ENCODE measurements at places on chromosomes 6 and 20. TPM values are rescaled to one million over a fixed set of nuclear protein-coding genes. Genes with fewer than 3 reads are reported as not detected.

Gene HLA-DQB1
- total RNA-seq, result 9.9 TPM

Gene ZBTB46
- total RNA-seq, result 0.87 TPM

Gene LRFN2
- total RNA-seq, result not detected

Gene FAM209B
- 2.2 TPM for total RNA-seq

Gene LIME1
- total RNA-seq, result 162 TPM

DNA sequence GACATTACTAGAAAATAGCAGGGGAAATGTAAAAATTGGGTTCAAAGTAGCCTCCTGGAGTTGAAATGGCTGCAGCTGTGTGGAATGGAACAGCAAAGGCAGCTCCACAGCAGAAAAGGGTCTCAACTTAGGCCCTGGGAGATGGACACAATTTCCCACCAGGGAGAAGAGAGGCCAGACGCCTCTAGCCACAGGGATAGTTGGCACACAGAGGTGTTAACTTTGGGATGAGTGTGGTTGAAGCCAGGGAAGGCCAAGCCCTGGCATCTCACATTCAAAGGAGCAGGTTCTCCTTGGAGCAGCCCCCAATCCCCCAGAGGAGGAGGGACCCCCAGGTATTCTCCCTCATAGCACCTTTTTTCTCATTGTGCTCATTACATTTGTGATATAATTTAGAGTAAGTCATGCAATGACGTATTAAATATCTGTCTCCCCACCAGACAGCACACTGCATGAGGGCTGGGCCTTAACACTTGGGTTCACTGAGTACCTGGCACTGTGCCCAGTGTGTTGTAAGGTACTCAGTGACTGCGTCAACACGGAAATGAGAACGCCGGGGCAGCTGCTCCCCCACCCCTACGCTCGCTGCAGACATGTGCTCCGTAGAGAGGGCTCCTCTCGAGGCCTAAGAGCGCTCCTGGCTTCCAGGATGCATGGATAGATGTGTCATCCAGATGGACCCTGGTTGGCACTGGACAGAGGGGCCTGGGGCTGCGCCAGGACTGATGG, 76.0 kb upstream of the CD93 start:
- DNase-seq, result peak; percentile 40

GRCh38 chr6:30727920-30728553, 7.9 kb downstream of the TUBB start:
- no peak for DNase-seq

GRCh38 chr6:91094806-91095475, 508.1 kb upstream of the MAP3K7 start:
- DNase-seq, result no peak

Data from CD4-positive, alpha-beta memory T cell (primary cell).